ENCODE measurements at places on chromosomes 12 and 14. TPM values are rescaled to one million over a fixed set of nuclear protein-coding genes. Genes with fewer than 3 reads are reported as not detected.

The SMIM41 gene
- not detected for total RNA-seq

The SPTB gene
- total RNA-seq, result 3.3 TPM

The FAM186B gene
- not detected for total RNA-seq

The LAG3 gene
- total RNA-seq, result 1.2 TPM

The CCND2 gene
- total RNA-seq, result 101 TPM

The ACSS3 gene
- total RNA-seq, result 12.1 TPM

The RBP5 gene
- 5.1 TPM for total RNA-seq

The GPRC5D gene
- not detected for total RNA-seq

The FZD10 gene
- total RNA-seq, result 0.51 TPM

The TMEM132C gene
- total RNA-seq, result 1.1 TPM

The FAM90A1 gene
- 0.23 TPM for total RNA-seq

The RNFT2 gene
- total RNA-seq, result 2.2 TPM
